ENCODE measurements at places on chromosomes 13 and 19.

DNA sequence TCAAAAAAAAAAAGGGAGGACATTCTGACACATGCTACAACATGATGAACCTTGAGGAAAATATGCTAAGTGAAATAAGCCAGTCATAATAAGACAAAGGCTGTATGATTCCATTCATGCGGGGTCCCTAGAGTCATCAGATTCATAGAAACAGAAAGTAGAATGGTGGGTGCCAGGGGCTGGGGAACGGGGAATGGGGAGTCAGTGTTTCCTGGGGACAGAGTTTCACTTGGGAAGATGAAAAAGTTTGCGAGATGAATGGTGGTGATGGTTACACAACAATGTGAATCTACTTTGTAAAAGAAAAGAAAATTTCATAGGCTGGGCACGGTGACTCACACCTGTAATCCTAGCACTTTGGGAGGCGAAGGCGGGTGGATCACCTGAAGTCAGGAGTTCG is 6.1 kb upstream of the CLEC4G start:
- DNase-seq: no peak

DNA sequence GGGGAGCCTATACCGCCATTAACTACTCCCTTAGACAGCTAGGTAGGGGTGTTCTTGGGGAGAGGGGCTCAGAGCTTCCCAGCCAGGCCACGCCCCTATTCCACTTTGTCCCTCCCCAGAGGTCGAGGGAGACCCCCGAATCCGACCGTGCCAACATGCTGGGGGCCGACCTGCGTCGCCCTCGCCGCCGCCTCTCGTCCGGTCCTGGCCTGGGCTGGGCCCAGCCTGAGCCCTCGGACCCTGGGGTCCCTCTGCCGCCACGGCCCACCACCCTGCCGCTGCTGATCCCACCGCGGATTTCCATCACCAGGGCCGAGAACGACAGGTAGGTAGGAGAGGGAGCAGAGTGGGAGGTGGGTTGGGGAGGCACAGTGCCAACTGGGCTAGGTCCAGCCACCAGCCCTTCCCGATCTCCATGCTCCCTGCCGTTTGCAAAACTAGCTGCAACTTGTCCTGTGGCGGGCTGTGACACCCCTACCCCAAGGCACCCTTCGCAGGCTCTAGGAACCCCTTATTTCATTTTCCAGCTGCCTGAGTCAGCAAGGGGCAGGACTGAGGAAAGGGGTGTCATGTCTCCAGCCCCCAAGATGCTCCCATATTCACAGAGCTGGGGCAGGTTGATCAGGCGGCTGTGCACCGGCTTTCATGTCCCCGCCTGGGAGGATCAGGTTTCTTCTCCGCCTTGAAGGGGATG is 2.6 kb upstream of the PDE4A start:
- DNase-seq: no peak

DNA sequence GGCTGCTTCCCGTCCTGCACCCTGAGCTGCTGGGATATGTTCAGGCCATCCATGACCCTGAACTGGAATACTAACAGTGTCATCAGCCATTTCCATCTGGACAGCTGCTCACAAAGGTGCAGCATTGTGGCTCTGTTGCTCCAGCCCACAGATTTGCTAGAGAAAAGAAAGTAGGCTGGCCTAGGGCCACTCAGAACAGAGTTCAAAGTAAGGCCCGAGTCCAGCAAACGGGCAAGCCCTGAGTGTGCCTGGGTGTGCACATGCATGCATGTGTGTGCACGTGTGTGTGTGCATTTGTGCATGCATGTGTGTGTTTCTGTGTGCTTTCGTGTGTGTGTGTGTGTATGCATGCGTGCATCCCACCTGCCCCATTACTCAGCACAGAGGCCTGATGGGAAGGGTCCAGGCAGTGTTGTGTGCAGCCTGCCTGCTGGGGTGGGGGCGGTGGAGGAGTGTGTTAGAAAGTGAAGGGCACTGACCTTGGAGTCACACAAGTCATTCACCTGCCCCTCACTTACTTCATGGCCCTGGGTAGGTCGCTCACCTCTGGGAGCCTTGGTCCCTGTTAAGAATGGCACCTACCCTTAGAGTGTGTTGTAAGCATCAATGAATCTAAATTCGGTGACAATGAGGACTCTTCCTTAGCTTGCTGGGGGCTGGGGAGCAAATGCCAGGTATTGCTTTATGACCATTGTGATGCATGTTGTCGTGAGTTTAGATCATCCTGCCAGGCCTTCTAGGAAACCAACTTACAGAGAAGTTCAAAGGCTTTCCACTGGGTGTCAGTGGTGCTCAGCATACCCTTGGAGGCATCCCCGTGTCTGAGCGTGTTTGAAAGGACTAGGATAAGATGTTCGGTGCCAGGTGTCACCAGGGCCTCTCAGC is 53.2 kb downstream of the GPR12 start:
- DNase-seq: peak; percentile 24

DNA sequence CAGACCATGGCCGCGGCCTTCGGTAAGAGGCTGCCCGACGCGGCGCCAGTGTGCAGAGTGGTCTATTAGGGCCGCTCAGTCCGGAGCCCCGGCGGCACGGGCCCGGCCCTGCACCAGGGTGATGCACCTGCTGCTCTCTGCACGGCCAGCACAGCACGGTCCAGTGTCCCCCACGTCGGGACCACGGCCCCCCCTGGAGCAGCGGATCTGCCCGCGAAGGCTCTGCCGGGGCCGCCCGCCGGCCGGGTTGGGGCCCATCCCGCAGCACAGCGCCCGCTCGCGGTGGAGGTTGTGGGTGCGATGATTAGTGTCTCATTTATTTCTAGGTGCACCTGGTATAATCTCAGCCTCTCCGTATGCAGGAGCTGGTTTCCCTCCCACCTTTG is 7.9 kb downstream of the PTBP1 start:
- no peak for DNase-seq

GRCh38 chr13:46320406-46320805 is 66.6 kb downstream of the RUBCNL start:
- no peak for DNase-seq

DNA sequence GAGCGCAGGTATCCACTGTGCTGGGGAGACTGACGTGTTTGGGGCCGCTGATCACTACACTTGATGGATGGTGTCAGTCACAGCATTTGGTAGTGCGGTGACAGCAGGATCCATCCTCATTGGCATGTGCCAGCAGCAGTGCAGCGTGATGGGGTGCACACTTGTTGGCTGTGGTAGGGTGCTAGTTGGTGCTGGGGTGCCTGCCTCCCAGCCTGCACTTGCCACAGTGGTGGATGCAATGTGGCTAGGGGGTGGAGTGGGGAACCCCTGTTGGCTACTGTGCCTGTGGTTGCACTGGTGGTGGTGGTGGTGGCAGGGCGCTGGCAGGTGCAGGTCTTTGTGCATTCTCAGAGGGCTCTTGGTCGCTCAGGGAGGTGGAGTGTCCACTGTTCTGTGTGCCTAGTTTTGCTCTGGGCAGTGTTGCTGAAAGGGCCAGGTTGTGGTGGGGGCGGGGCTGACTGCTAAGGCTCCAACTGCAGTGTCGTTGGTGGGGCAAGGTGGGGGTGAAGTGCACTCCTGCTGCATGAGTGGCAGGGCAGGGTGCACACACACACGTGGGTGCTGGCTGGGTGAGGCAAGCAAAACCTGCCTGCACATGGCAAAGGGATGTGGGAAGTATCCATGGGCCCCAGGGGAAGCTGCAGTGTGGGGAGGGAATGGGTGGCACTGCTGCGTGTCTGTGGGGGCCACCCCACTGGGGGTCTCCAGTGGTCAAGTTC is 84.8 kb downstream of the ZMYM2 start:
- no peak for DNase-seq

DNA sequence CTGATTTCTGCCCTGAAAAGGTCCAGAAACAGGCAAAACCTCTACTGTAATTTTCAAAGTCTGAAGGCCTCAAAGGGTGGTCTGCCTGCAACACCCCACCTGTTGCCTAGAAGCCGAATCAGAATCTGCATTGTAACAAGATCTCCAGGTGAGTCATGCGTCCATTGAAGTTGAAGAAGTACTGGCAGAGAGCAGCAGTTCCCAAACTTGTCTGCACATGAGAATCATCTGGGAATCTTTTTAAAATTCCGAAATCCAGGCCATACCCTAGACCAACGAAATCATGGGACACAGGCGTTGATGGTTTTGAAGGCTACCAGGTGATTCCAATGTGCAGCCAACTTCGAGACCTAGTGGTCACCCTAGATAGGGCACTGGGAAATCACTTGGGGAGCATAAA is 16.0 kb upstream of the CLN5 start:
- DNase-seq: no peak

Measured in hematopoietic multipotent progenitor cell treated with erythropoietin and hydrocortisone succinate and interleukin-3 and kit ligand, for 15 days (in vitro differentiated cells).